ENCODE measurements at places on chromosomes 12 and 14.

DNA sequence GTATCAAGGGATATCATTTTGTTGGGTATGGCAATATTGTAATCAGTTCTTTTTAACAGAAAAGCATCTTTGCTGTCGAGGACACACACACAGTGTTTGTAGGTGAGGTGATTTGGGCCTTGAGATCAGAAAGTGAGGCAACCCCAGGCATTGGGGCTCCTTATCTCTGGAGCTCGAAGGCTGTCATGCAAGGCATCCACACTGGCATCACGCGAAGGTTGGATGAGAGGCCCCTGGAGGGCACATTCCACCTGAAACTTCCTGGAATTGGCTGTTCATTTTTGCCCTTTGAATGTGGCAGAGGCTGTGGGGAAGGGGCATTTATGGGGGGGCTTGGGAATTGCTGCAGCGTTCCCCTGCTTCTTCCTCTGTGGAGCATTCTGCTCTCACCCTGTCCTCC, 45.5 kb downstream of the IL31 start:
- DNase-seq: no peak

DNA sequence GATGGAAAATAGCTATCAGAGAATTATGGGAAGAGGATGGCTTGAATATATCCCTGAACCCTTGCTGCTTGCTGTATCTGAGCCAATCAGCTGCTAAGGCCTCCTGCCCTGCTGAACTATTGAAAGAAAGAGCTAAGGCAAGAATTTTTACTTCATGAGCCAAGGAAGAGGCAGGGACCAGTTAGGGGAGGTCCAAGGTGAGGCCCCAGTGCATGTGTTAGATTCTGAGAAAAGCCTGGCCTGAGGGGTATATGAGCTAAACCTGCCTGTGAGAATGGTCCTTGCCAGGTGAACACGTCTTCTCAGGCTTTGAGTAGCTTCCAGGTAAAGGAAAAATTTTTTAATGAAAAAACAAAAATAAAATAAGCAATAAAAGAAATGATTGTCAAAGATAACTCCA, 218.0 kb downstream of the SYT1 start:
- DNase-seq: no peak

GRCh38 chr12:63150713-63151622, at the start of gene AVPR1A:
AVPR1A (minus strand) TSS chr12:63151201; CDS start chr12:63150836, 365 bp downstream.
- no peak for DNase-seq

DNA sequence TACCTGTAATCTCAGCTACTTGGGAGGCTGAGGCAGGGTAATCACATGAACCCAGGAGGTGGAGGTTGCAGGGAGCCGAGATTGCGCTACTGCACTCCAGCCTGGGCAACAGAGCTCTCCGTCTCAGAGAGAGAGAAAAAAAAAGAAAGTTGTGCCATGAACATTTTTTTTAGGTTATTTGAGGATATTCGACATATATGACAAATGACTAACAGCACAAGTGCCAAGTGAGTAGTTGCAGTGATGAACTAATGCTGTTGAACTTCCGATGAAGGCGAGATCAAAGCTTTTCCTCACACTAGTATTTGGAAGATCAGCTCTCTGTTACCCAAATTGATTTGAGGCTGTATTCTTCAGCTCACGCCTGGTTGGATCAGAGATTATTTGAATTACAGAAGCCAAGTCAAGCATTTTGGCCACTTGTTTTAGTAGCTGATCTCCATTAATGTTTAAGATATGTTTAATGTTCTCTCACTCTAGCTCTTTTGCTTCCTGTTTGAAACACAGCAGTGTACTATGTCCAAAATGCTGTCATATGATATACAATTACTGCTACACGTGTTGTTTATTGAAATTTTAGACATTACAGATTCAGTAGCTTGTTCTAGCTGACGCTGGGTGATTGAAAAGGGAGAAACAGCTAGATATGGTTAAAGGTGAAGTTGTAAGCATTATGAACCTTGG, 43.4 kb downstream of the WDR20 start:
- no peak for DNase-seq

GRCh38 chr12:124700810-124701592, 133.6 kb upstream of the NCOR2 start:
- DNase-seq: no peak

GRCh38 chr14:22481546-22481945, 107.5 kb downstream of the DAD1 start:
- DNase-seq: no peak

- peak; percentile 72 for DNase-seq
Measured at GRCh38 chr12:57549909-57550640, at the start of gene KIF5A. KIF5A (plus strand) TSS chr12:57550044; CDS start chr12:57550272, 228 bp downstream.

DNA sequence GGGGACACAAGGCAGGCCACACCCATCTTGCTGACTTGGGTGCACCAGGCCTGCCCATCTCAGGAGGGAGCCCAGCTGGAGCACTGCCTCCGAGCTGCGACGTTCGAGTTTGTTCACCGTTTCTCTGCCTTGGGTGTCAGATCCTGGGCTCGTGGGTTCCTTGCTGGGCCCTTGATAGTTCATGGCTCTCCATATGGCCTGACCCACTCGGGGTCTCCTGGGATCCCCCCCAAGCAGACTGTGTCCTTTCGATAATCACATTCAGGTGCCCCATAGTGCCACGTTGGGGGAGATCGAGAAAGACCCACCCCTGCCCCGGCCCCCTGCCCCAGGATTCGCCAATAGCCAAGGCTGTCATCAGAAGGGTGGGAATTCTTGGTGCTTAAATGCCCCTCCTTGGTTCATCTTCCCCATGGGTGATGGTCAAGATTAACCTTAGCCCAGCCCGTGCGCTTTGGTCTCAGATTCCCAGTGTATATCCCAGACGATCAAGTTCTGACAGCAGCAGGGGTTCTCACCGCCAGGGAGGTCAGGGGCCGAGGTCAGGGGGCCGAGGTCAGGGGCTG, 7.4 kb downstream of the RFLNA start:
- DNase-seq: no peak

DNA sequence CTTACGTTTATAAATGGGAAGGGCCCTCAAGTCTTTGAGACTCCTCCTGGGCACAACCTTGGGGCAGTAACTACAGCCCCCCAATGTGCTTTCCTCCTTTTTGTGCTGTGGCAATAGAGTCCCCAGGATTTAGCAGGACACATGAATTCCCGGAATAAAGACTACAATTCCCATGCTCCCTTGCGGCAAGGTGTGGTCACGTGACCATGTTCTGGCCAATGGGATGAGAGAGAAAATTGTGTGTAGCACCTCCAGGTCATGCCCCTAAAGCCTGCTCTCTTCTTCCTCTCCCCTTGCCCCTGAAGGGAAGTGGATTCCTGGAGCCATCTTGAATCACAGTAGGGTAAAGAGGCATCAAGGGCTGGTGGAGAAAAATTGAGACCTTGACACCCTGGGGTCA, 295.1 kb upstream of the SFSWAP start:
- DNase-seq: no peak

- DNase-seq: no peak
Measured at GRCh38 chr12:51517800-51518199, 73.2 kb upstream of the SCN8A start.

GRCh38 chr12:27237790-27238771, 6.0 kb upstream of the STK38L start:
- DNase-seq: no peak

- no peak for DNase-seq
Measured at GRCh38 chr12:105469211-105469610, 138.7 kb downstream of the C12orf75 start.

- DNase-seq: no peak
Measured at GRCh38 chr12:112584266-112584722, 165.5 kb downstream of the PTPN11 start.

- DNase-seq: no peak
Measured at GRCh38 chr14:20400589-20400964, 12.7 kb downstream of the TEP1 start.

- peak; percentile 58 for DNase-seq
Measured at GRCh38 chr14:102929241-102930137, 7.0 kb downstream of the AMN start.

GRCh38 chr14:73339846-73340595, 102.7 kb downstream of the PAPLN start:
- DNase-seq: no peak

DNA sequence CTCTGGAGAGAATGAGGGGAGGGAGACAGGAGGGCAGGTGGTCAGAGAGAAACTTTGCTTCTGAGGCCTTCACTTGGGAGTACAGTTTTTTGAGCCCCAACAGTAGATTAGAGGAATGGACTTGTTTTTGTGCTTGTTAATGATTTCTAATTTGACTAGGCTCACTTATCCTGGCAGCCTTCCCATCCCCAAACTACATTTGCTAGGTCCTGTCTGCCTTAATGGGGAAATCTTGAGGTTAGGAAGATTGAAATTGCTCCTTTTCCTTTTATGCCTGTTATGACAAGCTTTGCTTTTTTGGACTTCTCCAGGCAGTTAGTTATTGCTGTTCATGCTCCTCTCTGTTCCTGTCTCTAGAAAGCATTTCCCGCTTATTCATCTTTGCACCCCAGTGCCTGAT, 37.7 kb downstream of the SYNE2 start:
- no peak for DNase-seq

DNA sequence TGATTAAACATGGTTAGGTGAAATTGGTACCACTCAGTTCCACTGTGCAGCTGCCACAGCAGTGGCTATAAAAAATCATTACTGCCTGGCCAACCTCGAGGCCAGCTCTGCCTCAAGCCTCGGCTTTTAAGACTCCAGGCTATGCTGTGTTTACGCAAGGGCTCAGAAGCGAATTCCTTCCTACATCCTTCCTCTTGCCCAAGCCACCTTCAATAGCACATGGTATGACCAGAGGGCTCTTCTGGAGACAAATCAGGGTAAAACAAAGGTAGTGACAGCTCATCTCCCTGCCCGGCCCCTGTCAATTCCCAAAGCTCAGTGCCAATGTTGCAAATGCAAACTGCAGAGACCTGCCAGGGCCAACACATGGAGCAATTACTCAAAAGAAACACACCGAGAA, 31.9 kb downstream of the NUAK1 start:
- DNase-seq: no peak

GRCh38 chr14:34824826-34825225, 50.3 kb downstream of the BAZ1A start:
- DNase-seq: no peak

- DNase-seq: peak; percentile 26
Measured at GRCh38 chr12:63844391-63845341, at the start of gene SRGAP1. SRGAP1 (plus strand) TSS chr12:63844700; CDS start chr12:63844817, 117 bp downstream.

GRCh38 chr14:87601036-87601435, 391.9 kb downstream of the GALC start:
- DNase-seq: no peak

GRCh38 chr12:124273630-124274029, 21.3 kb upstream of the RFLNA start:
- DNase-seq: peak; percentile 78

GRCh38 chr12:65868878-65869277, 44.6 kb downstream of the HMGA2 start:
- no peak for DNase-seq

DNA sequence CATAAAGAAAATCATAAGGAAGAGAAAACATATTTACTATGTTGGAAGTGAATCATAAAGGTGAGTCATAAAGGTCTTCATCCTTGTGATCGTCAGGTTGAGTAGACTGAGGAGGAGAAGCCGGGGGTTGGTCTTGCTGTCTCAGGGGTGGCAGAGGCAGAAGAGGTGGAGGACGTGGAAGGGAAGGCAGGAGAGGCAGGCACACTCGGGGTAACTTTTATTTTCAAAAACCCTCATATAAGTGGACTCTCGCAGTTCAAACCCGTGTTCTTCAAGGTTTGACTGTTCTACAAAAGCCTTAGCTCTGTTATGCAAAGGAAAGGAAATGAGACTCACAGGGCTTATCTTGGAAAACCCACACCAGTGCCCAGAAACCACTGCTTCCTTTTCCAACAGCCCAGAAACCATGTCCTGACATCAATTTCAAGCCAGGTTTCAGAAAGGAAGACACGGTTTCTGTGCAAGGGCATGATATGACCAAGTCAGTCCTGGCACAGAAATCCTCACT, 14.0 kb downstream of the SMCO2 start:
- DNase-seq: no peak

GRCh38 chr14:92586963-92587699, 73.5 kb downstream of the RIN3 start:
- DNase-seq: no peak

- DNase-seq: no peak
Measured at GRCh38 chr12:94623161-94623920, 27.0 kb downstream of the TMCC3 start.

DNA sequence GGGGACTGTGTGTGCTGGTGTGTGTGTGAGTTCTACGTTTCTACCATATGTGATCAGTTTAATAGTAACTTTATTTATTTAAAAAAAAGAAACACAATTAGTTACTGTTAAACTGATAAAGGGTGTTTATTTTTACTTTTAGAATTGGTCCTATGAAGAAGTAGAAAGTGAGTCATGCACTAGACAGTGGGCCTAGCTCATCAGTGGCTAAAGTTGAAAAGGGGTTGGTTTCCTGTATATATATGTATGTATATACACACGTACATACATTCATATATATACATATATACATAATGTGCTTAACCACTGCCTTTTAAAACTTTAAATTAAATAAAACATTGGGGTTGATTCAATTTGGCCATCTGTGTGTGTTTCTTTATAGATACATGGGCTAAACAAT, 68.8 kb upstream of the TMEM263 start:
- no peak for DNase-seq

DNA sequence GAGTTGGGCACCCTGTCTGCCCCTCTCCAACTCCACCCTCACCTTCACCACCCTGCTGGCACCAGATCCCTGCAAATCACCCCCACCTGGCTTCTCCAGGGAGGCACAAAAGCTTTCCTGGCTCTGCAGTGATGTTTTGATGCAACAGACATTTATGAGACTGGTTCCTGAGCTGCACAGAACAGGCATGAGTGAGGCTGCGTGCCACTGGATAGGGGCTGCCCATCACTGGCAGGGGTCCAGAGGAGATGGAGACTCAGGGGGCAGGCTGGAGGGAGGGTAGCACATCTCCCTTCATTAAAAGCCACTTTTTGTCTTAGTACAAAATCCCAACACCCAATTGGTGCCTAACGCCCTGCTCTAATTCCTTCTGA, 17.3 kb upstream of the ZDHHC22 start:
- no peak for DNase-seq

- no peak for DNase-seq
Measured at GRCh38 chr14:42307239-42307825, 700.7 kb downstream of the LRFN5 start.

- DNase-seq: no peak
Measured at GRCh38 chr14:105141486-105142281, 26.9 kb downstream of the JAG2 start.

GRCh38 chr12:65409726-65410125, 131.2 kb downstream of the MSRB3 start:
- DNase-seq: no peak

- no peak for DNase-seq
Measured at GRCh38 chr14:73467377-73467776, 9.0 kb upstream of the NUMB start.

DNA sequence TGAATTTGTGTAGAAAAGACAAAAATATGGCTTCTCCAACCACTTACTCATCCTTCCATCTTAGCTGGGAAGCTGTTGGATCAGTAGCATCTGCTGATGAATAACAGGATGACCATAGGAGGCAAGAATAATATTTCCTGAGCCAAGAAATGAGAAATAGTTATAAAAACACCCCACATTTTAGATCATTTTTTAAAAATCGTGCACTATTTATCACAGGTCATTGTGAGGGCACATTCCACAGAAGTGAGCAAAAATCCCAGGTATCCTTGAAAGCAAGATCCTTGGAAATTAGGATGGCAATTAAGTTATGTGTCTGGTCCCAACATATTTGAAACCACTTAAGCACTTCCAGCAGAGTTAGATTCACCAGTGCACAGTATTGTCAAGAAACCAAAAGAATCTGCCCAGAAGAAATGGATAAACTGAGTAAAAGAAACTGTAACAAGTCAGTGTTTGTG, 8.4 kb downstream of the FAR2 start:
- no peak for DNase-seq

Data from GM13977 (cell line).